HCT116 (cell line): ENCODE measurements at places on chromosomes 13 and 19. TPM values are rescaled to one million over a fixed set of nuclear protein-coding genes. Genes with fewer than 3 reads are reported as not detected.

- 0 out of 2 replicates have a peak, but pooled peaks cover 3% of the 10 kb centered on the region for H3K36me3 ChIP-seq
- DNase-seq, result no peak
- peak overlapping the region; percentile 97 for H3K4me3 ChIP-seq
- peaks cover 16% of the 10 kb centered on the region for H3K4me1 ChIP-seq
- H3K27me3 ChIP-seq, result no peaks in the 10 kb centered on the region
- 0 out of 2 replicates have a peak overlapping the region, but pooled peaks have one; percentile 1 for H3K27ac ChIP-seq
These were observed 601 bp upstream of the ZNF749 start for GRCh38 chr19:57434386-57435061.

Gene NPAS1
- total RNA-seq, result 4.6 TPM

GRCh38 chr13:31850041-31850555 is 110.8 kb downstream of the RXFP2 start:
- DNase-seq, result no peak
- H3K36me3 ChIP-seq, result no peaks in the 10 kb centered on the region

GRCh38 chr13:42990291-42991232 is 1.5 kb downstream of the EPSTI1 start:
- H3K4me1 ChIP-seq, result peaks cover 15% of the 10 kb centered on the region
- no peaks in the 10 kb centered on the region for H3K27me3 ChIP-seq
- no peak overlapping the region for H3K27ac ChIP-seq
- H3K36me3 ChIP-seq, result no peaks in the 10 kb centered on the region
- H3K4me3 ChIP-seq, result no peak overlapping the region

Gene CAMSAP3
- total RNA-seq, result 24.0 TPM

Gene GRK1
- not detected for total RNA-seq

Gene IGFL3
- total RNA-seq, result not detected

Gene PALM
- total RNA-seq, result 43.7 TPM

DNA sequence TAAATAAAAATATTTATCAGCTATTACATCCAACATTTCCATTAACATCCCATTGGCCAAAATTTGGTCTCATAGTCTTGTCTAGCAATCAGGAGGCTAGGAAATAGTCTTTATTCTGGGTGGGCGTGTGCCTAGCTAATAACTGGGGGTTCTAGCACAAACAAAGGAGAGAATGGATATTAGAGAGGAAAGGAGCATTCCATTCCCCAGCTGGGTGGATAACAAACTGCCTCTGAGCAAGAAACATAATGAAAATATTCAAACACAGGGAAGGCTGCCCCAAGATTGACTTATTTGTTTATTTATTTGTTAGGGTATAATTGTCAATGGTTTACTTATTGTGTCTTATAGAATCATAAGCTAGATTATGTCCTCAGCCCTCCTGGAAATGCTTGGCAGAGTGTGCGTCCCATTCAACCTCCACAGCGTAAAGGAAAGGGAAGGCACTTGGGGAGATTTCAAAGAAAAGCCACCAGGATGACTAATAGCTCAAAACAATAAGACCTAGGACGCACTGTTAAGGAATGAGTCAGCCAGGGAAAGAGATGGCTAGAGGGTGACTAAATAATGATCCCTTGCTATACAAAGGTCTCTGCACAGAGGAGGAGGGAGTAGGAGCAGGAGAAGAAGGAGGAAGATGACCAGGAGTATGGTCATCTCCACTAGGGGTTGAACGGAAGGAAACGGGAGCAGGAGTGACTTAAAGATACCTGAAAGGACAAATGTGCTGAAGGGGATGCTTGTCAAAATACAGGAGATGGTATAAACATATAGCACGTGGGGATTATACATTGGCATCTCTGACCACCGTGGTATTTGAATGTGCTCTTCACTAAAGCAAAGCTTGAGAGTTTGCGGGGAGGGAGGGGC is 23.5 kb upstream of the USP12 start:
- peak overlapping the region; percentile 20 for H3K4me3 ChIP-seq
- peaks cover 24% of the 10 kb centered on the region for H3K4me1 ChIP-seq
- H3K27me3 ChIP-seq, result no peaks in the 10 kb centered on the region
- H3K27ac ChIP-seq, result peak overlapping the region; percentile 72
- DNase-seq, result peak; percentile 96
- no peaks in the 10 kb centered on the region for H3K36me3 ChIP-seq

DNA sequence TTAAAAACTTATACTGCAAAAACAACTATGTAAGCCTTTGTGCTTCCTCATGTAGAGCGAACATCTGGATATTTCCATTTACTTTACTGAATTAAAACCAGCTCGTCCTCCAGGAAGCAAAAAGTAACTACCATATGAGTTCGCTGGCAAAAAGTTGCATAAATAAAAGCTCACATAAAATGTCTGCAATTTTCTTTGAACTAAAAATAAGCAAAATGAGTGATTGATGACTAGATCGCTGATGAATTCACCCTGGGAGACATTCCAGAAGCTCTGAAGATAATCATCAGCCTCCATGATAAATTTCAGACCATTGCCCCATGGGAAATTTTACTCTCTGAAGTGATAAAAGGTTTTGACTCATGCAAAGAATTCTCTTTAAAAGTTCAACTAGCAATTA is 67.3 kb upstream of the SACS start:
- H3K4me3 ChIP-seq, result no peak overlapping the region
- H3K27me3 ChIP-seq, result 0 out of 2 replicates have a peak, but pooled peaks cover 3% of the 10 kb centered on the region
- 0 out of 2 replicates have a peak, but pooled peaks cover 3% of the 10 kb centered on the region for H3K4me1 ChIP-seq
- no peak overlapping the region for H3K27ac ChIP-seq
- DNase-seq, result no peak

Gene LYPD3
- total RNA-seq, result 3.6 TPM

Gene KIR3DL2
- total RNA-seq, result not detected

DNA sequence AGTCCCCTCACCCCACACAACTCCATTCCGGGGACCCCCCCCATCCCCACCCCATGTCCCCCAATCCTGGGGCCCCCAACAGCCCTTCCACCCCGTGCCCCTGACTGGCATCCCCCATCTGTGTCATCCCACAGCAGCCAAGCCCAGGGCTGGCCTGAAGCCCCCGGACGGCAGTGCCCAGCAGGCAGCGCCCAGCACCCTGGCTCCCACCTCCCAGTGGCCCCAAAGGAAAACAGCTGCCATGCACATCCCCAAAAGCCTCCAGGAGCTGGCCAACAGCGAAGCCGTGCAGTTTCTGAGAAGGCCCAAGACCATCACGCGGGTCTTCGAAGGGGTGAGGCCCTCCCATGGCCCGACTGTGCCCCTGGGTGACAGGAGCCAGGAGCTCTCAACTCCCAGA is 1.4 kb downstream of the SYNGR4 start:
- H3K36me3 ChIP-seq, result no peaks in the 10 kb centered on the region
- H3K27me3 ChIP-seq, result no peaks in the 10 kb centered on the region
- H3K4me1 ChIP-seq, result peaks cover 24% of the 10 kb centered on the region
- DNase-seq, result no peak
